NCI-H524 treated with DMSO at 0.1 percent for 48 hours (cell line): ENCODE measurements at places on chromosomes 11 and 22.

- no peak for DNase-seq
Observed at GRCh38 chr11:1075341-1075911, 752 bp downstream of the MUC2 start.

DNA sequence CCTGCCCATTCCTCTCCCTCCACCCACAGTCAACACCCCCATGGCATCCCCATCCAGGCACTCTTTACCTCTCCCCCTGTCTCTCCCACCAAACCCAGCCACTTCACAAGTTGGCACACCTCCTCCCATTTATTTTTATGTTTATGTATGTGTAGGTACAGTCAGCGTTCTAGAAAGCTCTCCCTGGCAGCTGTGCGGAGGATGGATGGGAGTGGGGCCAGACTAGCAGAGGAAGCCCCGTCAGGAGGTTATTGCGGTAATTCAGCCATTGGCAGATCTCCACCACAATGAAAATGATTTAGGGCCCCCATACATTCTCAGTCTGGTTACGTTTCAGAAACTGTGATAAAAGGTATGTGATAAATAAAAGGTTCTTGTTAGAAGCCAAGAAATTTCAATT lies 51.3 kb downstream of the BTG4 start:
- no peak for DNase-seq

DNA sequence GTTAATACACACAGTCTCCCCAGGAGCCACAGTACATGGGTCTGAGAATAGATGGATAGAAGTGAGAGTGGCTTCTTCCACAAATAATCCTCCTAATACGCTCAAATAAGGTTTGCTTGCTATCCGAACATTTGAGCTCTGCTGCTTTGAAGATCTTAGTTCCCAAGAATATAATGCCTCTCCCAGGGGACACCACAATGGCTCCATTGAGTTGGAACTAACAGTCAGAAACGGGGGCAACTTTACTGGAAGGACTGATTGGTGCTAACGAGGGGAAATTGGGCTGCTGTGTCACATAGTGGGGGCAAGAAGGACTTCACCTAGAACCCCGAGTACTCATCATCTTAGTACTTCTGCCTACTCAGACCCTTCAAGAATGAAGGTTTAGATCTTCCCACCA lies 66.2 kb downstream of the IGLL5 start:
- DNase-seq = no peak

- no peak for DNase-seq
Observed at GRCh38 chr22:38788846-38789245, 5.1 kb downstream of the DNAL4 start.

- no peak for DNase-seq
Observed at GRCh38 chr11:71322192-71322735, 69.9 kb upstream of the SHANK2 start.

DNA sequence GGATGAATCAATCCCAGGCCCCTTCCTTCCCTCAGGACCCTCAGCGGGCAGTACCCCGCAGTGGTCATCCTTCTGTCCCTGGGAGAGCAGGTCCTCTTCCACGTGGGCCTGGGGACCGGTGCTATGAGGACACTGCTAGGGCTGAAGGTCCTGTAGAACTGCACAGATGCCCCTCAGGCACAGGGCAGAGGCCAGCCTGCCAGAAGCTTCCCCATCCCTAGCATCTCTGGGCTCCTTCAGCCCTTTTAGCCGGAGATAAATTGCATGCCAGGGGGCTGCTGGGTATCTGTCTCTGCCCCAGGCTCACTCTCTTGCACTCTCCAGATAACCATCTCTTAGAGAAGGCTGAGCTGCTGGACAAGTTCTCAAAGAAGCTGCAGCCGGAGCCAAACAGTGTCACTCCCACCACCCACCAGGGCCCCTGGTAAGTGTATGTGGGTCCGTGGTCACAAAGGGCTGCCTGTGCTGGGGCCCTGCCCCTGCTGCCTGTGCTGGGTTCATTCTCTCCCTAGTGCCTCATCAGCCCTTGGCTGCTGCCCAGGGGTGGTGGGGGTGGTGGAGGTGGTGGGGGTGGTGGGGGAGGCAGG lies 2.3 kb downstream of the ATG16L2 start:
- no peak for DNase-seq

DNA sequence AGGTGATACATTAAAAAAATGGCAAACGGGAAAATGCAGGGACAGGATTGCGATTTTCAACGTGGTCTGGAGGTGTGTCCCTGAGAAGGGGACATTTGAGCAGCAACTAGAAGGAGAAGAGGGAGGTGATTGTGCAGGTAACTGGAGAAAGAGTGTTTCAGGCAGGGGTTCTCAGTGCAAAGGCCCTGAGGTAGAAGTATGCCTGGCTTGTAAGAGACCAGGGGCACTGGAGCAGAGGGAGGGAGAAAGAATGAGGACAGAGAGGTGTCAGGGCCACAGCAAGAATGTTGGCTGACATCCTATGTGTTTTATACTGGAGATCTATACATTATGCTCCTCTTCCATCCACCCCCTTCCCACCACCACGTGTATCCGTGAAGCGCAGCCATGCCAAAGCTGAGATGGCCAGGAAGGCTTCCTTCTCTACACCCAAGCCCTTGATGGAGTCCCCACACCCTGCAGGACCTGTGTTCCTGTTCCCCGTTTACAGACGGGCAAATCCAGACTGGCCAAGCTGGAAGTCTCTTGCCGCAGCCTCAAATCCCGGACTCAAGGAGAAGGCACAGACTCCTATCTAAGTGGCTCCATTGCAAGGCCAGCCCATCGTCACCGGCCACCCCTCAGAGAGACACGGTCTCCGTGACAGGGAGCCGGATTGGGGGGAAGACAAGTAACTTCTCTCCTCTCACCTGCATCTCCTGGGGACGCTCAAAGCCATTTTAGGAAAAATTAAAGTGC lies 416.1 kb downstream of the MN1 start:
- DNase-seq = no peak

DNA sequence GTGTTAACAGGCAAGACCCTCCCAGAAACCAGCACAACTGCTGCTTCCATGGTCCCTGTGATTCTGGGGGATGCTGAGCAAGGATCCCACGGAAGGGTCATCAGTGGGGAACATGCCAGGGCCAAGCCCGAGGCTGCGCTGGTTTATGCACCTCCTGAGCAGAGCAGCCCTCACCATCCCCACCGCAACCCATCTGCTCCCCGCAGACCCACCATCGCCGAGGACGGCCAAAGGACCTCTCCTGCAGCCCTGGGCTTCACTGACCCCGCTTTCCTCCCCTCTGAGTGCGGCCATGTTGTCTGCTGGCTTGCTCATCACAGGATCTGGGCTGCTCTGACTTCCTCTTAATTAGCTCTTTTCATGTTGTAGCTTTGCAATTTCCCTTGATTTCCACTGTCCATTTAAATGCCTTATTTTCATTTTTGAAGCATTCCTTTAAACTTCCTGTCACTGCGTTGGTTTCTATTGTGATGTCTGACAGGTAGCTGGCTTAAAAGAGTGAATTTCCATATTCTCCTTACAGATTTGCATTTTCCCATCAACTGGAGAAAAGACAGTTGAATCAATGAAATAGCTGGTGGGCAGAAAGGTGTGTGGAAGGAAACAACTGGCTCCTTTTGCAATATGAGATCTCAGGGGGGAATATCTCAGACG lies 14.9 kb downstream of the TP53AIP1 start:
- DNase-seq = no peak

GRCh38 chr11:7532405-7533145 lies 18.8 kb downstream of the PPFIBP2 start:
- no peak for DNase-seq

GRCh38 chr11:76336597-76336996 lies 44.3 kb downstream of the THAP12 start:
- DNase-seq = no peak

DNA sequence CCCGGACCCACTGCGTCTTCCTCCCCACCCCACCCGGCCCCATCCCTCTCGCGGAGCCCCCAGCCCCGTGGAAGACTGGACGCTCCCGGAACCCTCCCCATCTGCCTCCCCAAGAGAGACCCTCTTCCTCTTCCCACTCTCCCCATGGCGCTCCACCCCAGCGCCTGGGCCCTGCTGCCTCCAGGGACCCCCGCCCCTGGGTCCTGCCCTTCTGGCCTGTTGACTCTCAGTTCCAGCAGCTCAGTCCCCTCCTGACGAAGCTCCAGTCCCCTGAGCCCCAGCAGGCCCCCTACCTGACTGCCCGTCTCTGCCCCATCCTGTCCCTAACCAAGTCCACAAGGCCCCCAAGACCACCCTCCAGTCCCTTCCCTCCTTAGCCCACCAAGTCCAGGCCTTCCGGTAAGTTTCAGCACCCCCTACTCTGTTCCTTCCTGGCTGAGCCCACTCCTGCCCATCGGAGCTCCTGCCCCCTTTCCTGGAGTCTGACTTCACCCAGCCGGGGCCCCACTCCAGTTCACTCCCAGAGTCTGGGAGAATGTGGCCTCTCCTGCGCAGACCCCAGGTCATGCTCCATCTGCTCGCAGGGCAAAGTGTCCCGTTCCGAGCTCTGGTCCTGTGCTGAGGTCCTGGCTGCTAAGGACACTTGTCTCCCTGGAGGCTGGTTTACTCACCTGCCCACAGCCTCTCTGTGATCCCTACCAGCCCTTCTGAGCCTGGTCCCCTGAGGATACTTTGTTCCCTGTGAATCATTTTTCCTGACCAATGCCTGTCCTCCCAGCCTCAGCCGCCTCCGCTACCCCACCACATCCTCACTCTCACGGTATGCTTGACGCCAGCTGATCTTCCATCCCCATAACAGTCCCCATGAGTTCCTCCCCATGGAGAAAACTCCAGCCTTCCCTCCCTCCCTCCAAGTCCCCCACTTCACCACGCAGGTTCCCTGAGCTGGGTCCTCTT lies 722 bp downstream of the IFITM10 start:
- no peak for DNase-seq

DNA sequence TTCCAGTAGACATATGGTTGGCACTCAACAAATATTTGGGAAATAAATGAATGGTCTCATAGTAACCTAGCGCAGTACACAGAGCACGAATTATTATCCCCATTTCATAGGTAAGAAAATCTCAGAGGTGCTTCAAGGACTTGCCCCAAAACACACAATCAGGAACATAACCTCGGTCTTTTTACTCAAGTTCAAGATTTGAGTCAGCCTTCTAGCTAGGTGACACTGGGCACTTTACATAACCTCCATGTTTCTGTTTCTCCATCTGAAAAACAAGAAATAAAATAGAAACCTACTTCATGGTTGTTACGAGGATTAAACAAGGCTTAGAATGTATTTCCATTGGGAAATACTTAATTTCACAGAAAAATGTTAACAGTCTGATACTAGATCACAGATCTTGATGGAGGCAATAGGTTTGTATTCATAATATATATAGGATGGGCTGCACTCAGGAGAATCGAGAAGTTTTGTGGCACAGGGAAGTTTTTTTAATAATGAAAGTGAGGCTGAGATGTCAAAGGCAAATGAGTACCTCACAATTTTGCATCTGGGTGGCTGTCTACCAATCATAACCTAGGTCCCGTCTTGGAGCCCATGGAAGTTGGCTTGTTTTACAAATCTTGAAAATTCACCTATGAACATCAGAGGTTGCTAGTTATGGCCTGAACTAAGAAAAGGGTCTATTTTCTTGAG lies 147.4 kb upstream of the ZC3H12C start:
- DNase-seq = no peak
